ENCODE measurements at places on chromosomes 3 and 15.

GRCh38 chr3:71709908-71710511, 15.2 kb downstream of the EIF4E3 start:
- DNase-seq, result no peak

DNA sequence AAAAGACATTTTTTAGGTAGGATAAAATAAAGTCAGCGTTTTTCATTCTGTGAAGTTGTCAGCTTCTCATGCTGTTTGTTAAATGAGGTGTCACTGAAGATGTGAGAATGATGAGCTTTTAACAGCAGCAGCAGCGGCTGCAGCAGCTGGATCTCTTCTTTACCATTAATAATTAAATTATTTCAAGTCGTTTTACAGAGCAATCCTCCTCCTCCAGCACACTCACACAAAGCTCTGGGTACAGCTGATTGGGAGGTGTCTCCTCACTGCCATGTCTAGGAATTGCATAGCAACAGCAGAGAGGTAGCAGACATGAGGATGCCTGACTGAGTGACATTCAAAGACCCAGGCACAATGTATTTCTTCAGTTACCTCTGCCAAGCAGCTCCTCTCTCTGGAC, 46.7 kb upstream of the PLAAT1 start:
- no peak for DNase-seq

- DNase-seq, result no peak
Observed at GRCh38 chr15:67031331-67031730, 34.1 kb upstream of the SMAD3 start.

- DNase-seq, result no peak
Observed at GRCh38 chr3:53250453-53250852, 5.4 kb downstream of the TKT start.

- DNase-seq, result no peak
Observed at GRCh38 chr3:35383719-35384555, 255.4 kb upstream of the ARPP21 start.

DNA sequence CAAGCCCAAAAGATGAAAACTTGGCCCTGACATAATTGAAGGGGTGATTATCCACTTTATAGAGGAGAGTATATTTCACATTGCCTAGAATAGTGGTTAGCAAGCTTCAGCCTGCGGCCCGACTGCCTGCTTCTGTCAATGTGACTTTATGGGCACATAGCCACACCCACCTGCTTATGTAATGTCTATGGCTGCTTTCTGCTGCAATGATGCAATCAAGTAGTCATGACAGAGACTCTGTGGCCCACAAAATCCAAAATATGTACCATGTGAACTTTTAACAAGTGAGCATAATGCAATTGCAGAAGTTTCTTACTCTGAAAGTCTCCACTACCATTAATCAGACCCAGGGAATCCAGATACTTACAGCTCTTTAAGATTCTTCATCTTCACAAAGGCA, 103.1 kb downstream of the LRIG1 start:
- no peak for DNase-seq

GRCh38 chr3:52435246-52436101, 9.4 kb downstream of the SEMA3G start:
- no peak for DNase-seq

DNA sequence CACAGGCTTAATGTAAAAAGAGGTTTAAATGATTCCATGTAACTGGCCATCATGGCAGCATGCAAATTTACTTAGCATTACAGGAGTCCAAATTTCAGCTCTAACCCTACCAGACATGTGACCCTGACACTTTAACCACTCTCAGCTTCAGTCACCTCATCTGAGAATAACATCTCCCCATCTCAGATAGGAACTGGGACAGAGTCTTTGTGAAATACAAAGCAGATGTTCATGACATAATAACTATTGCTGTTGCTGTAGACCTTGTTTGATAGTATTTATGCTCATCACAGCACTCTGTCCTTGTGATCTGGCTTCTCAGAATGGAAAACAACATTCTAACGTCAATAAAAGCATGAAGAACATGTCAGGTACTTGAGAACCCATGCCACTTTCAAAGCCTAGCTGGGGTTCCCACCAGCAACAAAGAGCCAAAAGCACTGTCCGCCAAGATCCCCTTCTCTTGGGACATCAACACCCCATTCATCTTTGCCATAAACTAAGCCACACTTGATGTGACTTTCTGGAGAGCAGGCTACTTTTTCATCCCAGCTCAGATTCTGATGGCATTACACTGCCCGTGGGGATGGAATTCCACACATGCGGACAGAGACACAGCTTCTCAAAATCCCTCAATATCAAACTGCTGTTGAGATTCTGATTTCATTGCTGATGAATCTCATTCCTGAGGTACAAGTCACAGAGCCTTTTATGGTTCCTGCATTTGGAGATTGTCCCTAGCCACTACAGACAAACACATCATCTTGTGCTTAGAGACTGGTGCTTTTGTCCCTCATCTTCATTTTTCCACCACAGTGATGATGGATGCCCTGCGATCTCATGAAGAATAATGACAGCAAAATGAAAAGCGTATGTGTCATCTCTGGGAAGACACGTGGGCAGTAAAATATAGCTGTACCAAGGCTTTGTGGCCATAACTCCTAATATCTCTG, 202.7 kb downstream of the TNIK start:
- no peak for DNase-seq

GRCh38 chr15:99305761-99306505, 54.7 kb downstream of the LRRC28 start:
- DNase-seq, result no peak

GRCh38 chr3:128603811-128604775, 46.5 kb downstream of the RPN1 start:
- DNase-seq, result no peak

- no peak for DNase-seq
Observed at GRCh38 chr3:79726786-79727185, 41.0 kb downstream of the ROBO1 start.

DNA sequence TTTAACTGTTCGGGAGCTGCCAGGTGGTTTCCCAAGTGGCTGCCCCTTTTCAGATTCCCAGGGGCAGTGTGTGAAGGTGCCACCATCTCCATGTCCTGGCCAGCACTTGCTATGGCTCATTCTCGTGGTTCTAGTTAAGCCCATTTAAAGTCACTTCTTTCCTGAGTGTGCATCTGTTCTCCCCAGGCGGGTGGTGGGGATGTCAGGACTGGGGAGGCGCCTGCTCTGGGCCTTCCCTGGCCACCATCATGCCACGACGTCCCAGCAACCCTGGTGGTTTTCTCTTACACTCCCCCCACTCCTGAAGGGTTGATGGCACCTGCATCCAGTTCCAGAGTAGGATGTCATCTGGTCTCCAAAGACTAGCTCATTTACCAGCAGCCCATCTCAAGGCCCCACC, 56.8 kb upstream of the TAMM41 start:
- DNase-seq, result no peak

DNA sequence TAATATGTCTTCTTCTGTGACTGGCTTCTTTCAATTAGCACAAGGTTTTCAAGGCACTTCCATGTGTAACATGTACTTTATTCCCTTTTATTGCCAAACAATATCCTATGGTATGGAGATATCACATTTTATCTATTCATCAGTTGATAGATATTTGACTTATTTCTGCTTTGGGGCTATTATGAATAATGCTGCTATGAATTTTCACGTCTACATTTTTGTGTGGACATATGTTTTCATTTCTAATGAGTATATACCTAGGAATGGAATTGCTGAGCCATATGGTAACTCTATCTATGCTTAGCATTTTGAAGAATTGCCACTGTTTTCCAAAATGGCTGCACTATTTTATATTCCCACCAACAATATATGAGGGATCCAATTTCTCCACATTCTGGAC, 3.6 kb upstream of the AGTR1 start:
- no peak for DNase-seq

GRCh38 chr15:56286213-56286612, 42.5 kb upstream of the RFX7 start:
- DNase-seq, result no peak

DNA sequence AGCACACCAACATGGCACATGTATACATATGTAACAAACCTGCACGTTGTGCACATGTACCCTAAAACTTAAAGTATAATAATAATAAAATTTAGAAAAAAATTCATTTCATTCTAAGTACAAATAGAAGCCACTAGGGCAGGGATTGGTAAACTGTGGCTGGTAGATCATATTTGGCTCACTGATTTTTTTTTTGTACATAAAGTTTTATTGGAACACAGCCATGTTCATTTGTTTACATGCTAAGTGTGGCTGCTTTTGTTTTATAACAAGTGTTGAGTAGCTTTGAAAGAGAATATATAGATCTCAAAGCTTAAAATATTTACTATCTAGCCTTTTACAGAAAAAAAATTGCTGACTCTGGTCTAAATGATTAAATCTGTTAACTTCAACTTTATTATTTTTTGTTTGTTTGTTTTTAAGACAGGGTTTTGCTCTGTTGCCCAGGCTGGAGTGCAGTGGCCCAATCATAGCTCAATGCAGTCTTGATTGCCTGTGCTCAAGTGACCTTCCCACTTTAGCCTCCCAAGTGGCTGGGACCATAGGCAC, 32.8 kb downstream of the SLC30A4 start:
- DNase-seq, result no peak

- no peak for DNase-seq
Observed at GRCh38 chr15:69637818-69638217, 185.2 kb downstream of the RPLP1 start.
